NCI-H187 treated with DMSO at 0.1 percent for 48 hours (cell line): ENCODE measurements at places on chromosomes 1 and 21.

DNA sequence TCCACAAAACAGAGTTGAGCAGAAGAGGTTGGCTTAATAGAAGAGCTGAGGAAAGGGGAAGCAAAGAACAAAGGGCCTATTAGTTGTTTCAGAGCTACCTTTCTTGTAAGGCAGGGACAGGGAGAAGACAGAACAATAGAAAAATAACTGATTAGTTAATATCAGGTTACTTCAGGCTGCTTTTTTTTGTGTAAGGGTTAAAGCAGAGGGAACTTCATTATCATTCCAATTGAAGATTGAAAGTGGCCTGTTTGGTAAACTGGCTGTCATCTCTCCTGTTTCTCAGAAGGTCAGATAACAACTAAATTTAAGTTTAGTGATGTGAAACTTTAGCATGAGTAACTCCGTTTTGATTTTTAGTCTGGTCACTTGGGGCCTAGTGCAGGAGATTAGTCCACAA lies 22.3 kb downstream of the CDC42 start:
- DNase-seq: no peak

GRCh38 chr21:42553435-42553834 lies 39.8 kb downstream of the SLC37A1 start:
- DNase-seq: peak; percentile 56

DNA sequence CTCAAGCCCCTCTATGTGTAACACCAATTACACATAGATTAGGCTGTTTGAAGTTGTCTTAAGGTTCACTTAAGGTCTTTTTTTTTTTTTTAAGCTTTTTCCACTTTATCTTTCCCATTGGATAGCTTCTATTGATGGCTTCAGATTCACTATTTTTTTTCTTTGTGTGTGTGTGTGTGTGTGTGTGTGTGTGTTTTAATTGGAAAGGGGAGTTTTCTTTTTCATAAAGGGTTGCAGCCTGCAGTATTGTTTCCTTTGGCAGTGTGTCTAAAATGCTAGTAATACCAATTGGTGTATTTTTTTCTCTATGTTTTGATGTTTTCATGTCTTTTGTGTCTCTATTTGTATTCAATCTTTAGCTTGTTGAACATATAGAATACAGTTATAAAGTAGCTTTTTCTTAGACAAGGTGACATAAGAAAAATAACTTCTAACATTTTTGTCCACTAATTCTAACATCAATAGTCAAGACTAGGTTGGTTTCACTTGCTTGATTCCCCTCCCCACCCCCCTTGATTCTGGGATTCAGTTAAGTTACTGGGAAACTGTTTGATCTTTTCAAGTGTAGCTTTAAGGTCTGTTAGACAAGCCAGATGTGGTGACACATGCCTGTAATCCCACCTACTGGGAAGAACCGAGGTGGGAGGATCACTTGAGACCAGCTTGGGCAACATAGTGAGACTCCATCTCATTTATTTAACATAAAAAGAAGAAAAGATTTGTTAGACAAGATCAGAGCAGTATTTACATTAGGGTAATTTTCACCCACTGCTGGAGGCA lies 21.4 kb downstream of the PRRC2C start:
- DNase-seq: no peak

- DNase-seq: no peak
Measured at GRCh38 chr1:219269171-219269570, 95.5 kb downstream of the LYPLAL1 start.

DNA sequence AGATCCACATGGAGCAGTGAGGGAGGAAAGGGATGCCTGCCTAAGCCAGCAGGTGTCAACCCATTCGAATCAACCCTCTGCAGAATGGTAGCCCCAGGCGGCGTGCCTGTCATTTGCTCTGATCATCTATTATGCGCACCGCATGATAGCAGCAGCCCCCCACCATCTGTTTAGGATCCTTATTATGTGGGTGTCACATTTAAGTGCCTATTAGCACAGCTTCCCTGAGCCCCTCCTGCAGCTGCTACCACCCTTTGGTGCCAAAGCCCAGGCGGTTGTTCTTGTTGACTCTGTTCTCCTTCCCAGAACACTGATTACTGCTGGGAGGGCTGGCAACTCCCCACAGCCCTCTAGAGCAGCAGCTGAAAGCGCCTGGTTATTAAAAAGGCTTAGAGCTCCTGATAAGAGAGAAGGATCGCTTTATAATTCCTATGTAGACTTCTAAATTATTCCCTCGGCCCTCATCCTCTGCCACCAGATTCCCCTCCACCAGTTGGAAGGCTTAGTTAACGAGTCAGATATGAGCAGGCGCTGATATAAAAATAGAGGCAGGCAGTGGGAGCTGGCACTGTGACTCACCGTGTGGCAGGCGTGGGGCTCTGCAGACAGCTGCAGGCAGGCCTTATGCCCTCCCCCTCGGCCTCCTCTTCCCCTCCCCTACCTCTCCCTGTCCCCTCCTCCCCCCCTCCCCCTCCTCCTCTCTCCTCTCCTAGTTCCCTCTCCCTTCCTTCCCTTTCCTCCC lies 23.0 kb downstream of the ACTA1 start:
- no peak for DNase-seq

DNA sequence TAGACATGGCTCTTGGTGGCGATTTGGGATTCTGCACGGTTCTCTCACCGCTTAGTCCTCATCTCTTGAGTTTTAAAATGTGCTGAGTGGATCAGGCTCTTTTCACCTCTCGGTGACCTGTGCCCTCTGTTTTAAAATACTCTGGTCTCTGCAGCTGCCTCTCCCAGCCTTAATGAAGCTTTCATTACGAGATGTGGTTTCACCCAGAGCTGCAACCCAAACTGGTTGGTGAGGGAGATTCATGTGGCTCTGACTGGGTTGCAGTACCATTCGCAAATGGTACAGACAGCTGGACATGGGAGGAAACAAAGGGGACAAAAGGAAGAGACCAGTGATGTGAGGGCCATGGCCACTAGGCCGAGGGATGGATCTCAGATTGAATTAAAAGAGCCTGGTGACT lies 258.9 kb downstream of the ASTN1 start:
- DNase-seq: no peak

GRCh38 chr1:215651867-215652266 lies 84.8 kb downstream of the KCTD3 start:
- no peak for DNase-seq
